Breast epithelium (tissue), 4 donors: ENCODE measurements at places on chromosomes 13 and 19. TPM values are rescaled to one million over a fixed set of nuclear protein-coding genes. Genes with fewer than 3 reads are reported as not detected.

TRPM4 gene
- total RNA-seq, result 34.0 TPM

GRCh38 chr13:77349365-77349764, 22.5 kb upstream of the MYCBP2 start:
- DNase-seq, result no peak

DNA sequence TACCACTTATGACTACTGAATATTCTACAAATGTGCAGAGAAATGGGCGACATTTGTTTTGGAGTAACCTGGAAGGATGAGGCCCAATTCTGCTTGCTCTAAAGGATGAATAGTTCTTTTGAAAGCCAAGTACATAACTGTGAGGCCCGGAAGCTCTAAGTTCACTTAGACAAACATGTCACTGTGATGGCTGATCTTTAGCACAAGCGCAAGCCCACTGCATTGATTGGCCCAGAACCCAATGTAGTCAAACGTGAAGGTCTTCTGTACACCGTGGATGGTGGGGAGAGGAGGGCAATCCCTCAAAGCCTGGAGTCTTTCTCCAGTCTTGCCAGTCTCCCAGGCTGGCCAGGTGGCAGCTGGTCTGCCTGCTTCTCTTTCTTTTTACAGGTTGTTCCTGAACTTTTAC, 139.6 kb downstream of the RFC3 start:
- DNase-seq, result no peak

DNA sequence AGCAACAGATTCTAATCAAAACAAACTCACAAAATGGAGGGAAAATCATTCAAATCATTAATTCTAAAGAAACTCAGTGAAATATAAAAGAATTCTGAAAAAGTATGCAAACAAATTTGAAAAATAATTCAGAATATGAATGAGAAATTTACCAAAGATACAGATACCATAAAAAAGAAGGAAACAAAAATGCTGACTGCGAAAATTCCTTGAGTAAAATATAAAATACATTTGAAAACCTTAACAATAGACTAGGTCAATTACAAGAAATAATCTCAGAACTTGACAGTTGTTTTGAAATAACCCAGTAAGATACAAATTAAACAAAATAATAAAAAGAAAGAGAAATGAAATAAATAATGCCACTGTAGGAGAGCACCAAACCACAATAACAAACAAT, 1289.0 kb downstream of the SLITRK1 start:
- no peak for DNase-seq
